NT2/D1 (cell line): ENCODE measurements at places on chromosomes 6 and 20.

GRCh38 chr6:166206510-166207283, 39.0 kb upstream of the TBXT start:
- DNase-seq = no peak

DNA sequence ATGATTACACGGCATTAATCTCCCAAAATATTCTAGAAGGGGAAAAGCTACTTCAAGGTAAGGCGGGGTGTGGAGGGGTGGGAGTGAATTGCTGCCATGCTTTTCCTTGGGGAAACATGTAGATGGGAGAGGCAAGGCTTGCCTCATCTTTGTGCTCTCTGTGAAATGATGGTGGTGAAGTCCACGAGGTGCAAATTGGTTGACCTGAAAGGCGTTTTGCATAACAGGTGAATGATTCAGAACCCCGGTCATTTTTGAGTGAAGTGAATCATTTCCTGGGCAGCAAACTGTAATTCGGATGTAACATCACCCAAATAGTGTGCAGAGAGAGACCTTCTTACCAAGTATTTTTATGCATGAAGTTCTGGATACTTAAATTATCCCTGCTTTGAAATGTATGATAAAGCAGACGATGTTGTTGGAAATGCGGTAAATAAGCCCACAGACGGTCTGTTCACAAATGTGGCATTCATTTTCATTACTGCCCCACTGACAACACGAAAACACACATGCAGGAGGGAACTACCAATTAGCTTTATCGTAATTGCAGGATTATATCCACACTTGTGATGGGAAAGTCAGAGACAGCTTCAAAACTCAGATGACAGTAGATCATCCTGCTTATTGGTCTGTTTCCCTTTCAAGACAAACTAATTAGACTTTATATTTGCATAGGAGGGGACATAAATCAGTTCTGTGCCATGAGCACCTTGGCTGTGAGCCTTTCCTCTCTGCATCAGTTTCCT, 3.0 kb downstream of the CDH4 start:
- DNase-seq = no peak

- DNase-seq = no peak
These were observed 126.2 kb upstream of the SSTR4 start for GRCh38 chr20:22908944-22909343.

- no peak for DNase-seq
These were observed 6.6 kb upstream of the ELOVL2 start for GRCh38 chr6:11050731-11051130.

DNA sequence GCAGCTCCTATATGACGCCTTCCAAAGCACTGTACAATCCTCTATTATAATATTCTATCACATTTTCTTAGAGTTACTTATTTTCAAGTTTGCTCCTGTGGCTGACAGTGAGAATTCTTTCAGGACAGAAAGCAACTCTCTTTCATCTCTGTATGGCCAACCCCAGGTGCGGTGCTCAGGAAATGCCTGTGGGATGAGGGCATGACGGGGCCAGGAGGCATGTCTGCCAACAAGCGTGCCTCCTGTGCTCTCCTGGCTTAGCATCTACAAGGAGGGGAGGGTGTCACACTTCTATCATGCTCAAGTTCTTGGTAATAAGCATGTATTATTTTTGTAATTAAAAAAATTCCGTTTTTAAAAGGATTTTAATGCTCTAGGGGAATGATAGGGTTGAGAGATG, 11.4 kb downstream of the MRPL14 start:
- DNase-seq = no peak

- DNase-seq = no peak
These were observed 50.5 kb downstream of the FHL5 start for GRCh38 chr6:96613291-96613999.

DNA sequence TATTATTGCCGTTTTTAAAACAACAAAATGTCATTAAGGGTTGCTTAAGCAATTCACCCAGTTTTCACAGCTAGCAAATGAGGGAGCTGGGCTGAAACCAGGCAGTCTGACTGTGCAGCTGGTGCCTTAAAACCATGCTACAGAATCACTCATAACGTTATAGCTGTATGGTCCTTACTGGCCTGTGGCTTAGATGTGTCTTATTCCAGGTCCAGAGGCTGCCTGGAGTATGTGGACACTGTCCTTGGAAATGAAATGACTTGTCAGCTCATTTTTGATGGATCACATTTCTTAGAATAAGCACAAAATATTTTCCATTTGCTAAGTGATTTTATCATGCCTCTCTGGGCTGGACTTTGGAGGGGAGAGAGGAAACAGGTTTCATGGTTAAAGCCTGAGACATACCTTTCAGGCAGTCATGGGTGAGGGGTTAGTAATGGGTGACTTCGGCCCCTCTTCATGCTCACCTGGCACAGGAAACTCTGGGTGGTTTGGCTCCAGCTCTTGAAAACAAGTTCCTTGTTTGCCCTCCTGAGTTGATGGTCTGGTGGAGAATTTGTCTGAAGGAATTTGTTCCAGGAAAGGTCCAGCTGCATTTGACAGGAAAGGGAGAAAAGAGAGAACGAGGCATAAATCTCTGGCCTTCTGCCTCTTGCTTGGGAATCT, 823.2 kb downstream of the DHX35 start:
- DNase-seq = no peak

GRCh38 chr6:110703906-110704594, 111.2 kb downstream of the CDK19 start:
- no peak for DNase-seq

- no peak for DNase-seq
These were observed 44.1 kb downstream of the SUN5 start for GRCh38 chr20:32960222-32960518.

GRCh38 chr20:46364670-46365486, 41.5 kb downstream of the ELMO2 start:
- DNase-seq = no peak

DNA sequence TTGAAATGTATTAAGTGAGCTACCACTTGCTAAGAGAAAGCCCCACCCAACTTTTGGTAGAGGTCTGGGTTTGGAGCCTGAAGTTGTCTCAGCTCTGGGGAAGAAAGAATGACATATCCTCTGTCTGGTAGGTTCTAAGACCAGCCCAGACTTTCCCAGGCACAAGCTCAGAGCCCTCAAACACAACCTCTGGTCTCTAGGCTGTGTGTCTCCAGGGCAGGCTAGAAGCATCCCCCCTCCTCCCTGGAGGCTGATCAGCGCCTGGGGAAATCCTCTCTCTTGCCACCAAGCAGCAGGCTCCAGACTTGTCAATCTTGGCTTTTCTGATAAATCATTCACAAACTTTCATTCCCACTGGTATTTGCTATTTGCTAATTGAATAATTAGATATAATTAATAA, 226.5 kb upstream of the CST7 start:
- no peak for DNase-seq

GRCh38 chr6:135071541-135071940, 16.9 kb upstream of the HBS1L start:
- DNase-seq = no peak

- no peak for DNase-seq
These were observed 9.7 kb downstream of the PCMTD2 start for GRCh38 chr20:64265201-64265600.

DNA sequence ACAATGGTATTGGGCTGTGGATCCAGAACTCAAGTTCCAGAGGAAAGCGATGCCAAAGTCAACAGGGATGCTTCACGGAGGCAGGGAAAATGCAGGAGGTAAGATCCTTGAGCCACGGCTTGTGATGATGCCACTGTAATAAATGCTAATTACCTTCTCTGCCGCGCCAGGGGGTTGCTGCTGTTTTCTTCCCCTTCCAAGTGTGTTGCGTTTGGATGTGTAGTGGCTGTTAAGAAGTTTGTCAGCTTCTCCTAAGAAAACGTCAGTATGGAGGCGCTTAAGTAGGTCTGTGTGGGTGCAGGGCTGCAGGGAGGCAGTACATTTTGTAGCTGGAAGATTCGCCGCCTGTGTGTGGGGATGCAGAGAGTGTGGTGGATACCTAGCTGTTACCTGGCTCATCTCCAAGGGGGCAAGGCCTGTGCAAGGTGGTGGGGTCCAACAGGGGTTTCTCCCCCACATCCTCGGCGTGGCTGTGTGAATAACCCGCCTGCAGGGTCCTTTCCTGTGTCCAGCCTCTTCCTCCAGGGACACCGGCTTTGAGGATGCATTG, 318.7 kb downstream of the CDH4 start:
- DNase-seq = no peak

- no peak for DNase-seq
These were observed 632.8 kb downstream of the HDGFL1 start for GRCh38 chr6:23202207-23202606.

GRCh38 chr6:149223120-149223903, 94.2 kb upstream of the TAB2 start:
- no peak for DNase-seq

DNA sequence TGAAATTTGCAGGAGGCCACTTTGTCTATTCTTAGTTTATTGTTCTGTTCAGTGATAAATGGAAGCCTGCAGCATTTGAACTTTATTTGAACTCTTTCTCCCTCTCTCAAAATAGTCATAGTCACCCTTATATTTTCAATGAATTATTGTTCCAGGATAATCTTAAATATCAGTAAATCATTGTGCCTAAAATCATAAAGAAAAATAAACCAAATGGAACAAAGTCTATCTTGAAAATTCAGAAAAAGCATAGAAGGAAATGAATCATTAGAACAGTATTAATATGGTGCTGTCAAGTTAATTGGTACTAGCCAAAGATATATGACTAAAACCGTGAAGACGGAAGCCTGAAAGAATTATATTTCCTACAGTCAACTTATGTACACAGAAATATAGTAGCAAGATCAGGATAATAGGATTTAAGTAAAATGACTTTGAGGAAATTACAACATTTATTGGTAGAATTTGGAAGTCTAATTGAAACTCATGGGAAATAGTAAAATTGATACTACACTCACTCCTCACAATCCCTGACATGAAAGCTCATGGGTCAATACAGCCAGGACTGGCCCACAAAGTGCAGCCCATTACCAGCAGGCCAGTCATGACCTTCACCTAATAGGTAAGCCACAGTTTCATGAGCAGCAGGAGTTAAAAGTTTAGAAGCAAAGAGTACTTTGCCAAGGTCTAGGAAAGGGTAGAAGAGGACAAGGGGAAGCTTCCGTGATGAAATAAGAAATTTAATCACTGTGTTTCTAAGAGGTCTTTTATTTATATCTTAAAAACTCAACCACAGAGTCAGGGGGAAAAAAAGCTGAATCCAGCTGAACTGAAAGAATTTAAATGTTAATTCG, 119.9 kb upstream of the ENPP5 start:
- no peak for DNase-seq

DNA sequence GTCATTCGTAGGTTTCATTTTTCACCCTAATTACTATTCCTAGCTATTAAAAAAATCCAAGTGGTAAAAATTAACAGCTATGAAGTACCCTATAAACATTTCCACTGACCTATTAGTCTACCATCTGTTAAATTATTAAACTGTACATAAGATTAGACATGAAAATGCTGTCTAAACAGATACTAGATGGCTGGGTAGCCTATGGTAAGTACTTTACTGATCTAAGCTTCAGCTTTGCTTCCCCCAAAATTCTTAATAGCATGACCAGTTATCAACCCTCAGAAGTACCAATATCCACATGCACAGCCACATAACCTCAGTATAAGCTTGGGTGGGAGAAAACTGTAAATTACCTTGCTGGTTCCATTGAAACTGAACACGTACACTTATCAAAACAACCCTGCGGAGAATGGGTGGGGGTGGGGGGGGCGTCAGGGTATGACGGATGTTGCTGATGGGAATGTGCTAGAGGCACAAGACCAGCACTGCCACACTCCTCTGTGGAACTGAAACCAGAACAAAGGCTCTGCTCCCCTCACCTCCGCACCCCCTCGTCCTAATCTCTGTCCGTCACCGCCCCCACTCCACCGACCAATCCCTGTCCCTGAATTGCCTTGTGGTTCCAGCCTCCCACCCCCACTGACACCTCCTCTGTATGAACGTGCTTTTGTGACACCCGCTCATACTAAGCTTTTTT, 45.3 kb downstream of the B4GALT5 start:
- no peak for DNase-seq

DNA sequence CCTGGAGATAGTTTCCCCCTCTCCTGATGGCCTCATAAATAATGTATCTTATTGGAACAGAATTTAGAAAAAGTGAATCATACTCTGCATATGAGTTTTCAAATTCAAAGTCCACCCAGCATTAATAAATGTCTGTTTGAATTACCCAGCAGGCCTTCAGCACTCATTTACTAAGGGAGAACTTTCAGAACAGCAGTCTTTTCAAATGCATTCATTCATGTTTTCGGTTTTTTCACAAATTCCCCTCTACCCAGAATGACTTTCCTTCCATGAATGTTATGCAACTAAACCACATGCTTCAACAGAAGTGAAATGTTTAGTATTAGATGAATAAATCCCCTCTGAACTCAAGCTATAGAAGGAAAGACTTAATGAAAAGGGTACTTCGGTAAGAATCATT, 92.4 kb downstream of the RTN4IP1 start:
- no peak for DNase-seq

DNA sequence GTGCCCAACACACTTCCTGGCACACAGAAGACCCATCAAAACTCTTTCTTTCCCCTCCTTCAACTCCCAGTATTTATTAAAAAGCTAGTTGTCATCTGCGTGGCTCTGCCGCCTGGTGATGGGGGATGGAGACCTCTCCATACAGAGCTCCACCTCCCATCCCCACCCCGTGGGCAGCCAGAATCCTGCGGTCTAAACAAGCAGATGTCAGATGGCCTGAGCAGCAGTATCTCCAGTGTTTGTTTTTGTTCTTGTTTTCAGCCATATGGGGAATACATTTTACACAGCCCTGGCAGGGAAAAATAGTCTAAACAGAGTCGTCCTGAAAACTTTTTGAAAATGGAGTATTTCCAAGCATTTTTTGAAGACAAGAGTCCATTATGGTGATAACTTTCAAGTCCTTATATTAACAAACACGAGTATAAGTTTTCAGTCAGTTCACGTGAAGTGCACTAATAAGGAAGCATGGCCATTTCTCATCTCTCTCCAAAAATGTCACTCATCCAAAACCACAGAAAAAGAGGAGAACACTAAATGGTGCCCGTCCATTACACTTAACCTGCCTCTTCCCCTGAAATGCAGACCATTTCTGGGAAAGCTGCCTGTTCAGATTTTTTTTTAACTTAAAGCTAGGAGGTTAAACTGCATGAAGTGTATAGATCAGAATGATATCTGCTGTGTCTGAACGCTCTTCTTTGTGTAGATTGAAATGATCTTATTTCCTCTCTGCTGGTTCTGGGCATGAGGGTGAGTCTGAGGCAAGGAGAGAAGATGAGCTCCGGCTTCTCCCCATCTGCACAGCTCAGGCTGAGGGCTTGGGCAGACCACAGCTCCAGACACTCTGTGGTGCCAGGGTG, 91.0 kb downstream of the TCP11 start:
- no peak for DNase-seq

DNA sequence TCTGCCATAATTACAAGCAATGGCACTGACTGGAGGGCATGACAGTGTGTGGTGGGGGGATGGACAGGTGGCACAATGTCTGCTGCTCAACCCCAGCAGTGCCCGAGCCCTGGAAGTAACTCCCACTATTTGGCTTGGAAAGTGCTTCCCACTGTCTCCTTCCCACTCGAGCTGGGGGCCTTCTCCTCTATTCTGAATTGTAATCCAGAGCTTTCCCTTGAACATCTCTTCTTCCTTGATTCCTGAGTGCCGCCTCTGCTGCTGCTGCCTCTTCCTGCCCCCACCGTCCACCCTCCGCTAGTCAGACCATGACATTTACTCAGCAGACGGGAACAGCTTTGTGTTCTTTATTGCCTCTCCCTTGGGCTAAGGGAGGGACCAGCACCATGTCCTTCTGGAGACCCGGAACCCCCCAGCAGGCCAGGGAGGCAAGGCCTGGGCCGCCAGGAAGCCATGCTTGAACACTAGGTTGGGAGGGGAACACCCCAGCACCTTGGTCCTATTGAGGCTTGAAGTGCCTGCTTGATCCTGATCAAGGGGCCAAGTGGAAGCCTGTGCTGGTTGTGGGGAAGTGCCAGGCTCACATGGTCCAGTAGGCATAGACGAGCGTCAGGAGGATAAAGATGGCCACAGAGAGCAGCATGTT, 17.0 kb downstream of the CCDC167 start:
- no peak for DNase-seq
